CD8-positive, alpha-beta memory T cell (primary cell): ENCODE measurements at places on chromosomes 3 and 15. TPM values are rescaled to one million over a fixed set of nuclear protein-coding genes. Genes with fewer than 3 reads are reported as not detected.

BFSP2 gene
- polyA plus RNA-seq: 0.82 TPM

CPNE4 gene
- not detected for polyA plus RNA-seq

GRCh38 chr3:14822670-14823390 lies 4.1 kb downstream of the FGD5 start:
- no peak overlapping the region for H3K27ac ChIP-seq
- no peaks in the 10 kb centered on the region for H3K36me3 ChIP-seq
- H3K4me1 ChIP-seq: no peaks in the 10 kb centered on the region
- DNase-seq: no peak
- H3K27me3 ChIP-seq: no peaks in the 10 kb centered on the region

- H3K36me3 ChIP-seq: no peaks in the 10 kb centered on the region
- H3K27ac ChIP-seq: no peak overlapping the region
- H3K27me3 ChIP-seq: no peaks in the 10 kb centered on the region
- no peaks in the 10 kb centered on the region for H3K4me1 ChIP-seq
Observed at GRCh38 chr3:40216471-40216870, 93.0 kb upstream of the EIF1B start.

GRCh38 chr3:143974271-143975238 lies 2.9 kb downstream of the DIPK2A start:
- H3K36me3 ChIP-seq: no peaks in the 10 kb centered on the region
- H3K27ac ChIP-seq: peak overlapping the region; percentile 81
- DNase-seq: no peak
- no peaks in the 10 kb centered on the region for H3K27me3 ChIP-seq
- peak overlapping the region; percentile 24 for H3K4me3 ChIP-seq

- H3K27me3 ChIP-seq: no peaks in the 10 kb centered on the region
- peak overlapping the region; percentile 24 for H3K4me3 ChIP-seq
- no peak for DNase-seq
Observed at GRCh38 chr3:3109407-3110298, 521 bp downstream of the IL5RA start.
